ENCODE measurements at places on chromosomes 12 and 14.

DNA sequence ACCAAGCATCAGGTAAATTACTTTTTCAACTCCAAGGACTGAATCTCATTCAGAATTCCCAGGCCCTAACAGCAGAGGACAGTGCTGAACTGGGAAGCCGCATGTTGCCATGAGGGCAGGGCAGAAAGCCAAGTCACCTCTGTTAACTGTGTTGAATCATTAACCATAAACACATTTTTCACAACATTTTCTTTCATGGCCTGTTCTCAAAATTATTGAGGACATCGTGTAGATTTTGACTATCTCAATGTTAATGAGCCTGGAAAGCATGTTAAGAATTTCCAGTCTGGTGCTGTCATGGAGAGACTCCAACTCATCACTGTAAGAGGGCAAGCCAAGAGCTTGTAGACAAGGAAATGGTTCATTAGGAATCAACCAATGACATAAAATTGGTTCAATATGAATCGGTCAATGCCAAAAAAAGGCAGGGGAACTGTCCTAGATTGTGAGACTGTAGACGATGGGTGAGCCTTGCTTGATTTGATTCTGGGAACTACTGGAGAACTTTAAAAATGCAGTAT lies 33.7 kb downstream of the CPM start:
- DNase-seq, result no peak

DNA sequence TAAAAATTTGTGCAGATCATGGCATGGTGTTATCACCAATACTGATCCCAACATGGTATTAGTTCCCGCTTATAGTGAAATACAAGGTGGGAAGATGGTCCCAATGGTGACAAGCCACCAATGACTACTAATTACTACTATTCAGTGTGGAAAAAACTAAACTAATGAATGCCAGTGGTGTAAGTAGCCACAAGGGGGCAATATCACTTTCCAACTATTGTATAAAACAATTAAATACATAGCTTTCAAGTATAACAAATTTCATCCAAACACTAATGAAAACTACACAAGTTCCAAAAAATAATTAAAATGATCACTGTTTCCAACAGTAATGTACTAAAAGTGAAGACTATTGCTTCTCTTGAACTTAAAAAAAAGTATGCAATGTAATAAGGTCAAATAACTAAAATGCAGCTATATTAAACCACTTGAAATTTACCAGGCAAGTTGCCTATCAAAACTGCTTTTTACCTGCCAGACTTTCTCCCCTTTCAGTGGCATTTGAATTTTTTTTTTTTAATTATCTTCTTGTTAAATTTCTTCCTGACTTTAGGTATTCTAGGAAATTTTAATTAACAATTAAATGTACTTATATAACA lies 58.0 kb downstream of the PAPLN start:
- DNase-seq, result no peak

DNA sequence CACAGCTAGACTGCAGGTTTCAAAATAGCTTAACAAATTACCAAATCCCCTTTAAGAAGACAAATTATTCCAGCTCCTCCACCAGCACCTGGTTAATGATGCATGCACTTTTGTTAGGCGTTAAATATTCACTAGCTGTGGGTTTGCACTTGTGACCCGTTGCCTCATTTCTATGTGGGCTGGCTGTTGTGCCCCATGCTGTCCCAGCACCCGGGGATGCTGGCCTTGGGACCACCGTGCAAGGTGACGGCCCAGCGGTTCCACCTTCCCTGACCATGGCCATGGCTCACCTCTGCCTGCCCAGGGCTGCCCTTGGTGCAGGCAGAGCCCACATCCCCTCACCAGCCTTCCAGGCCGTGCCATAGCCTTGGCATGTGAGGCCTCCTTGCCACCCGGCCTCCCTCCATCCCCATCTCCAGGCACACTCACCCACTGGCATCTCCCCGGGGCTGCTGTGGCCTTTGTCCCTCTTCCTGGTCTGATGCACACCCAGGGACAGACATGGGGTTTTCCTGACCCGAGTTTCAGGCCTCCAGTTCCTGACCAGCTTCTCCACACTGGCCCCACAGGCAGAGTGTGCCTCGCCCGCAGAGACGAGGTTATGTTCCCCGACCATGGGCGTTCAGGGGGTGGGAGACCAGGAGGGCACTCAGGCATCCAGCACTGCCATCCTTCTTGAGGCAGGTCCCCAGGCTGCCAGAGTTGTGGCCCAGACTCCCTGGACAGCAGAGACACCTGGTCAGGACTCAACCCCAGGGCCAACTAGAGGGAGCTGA lies 20.3 kb upstream of the C14orf180 start:
- DNase-seq, result no peak

GRCh38 chr14:21068521-21069387 lies 1.4 kb upstream of the ARHGEF40 start:
- DNase-seq, result no peak

- no peak for DNase-seq
Observed at GRCh38 chr12:26623136-26623535, 209.9 kb downstream of the ITPR2 start.

GRCh38 chr14:88613552-88614010 lies 50.7 kb downstream of the ZC3H14 start:
- DNase-seq, result no peak

- DNase-seq, result no peak
Observed at GRCh38 chr12:70467476-70467875, 101.4 kb downstream of the KCNMB4 start.

GRCh38 chr14:30355431-30355913 lies 203.5 kb upstream of the G2E3 start:
- DNase-seq, result no peak

GRCh38 chr12:71556448-71556847 lies 107.2 kb downstream of the ZFC3H1 start:
- no peak for DNase-seq

- no peak for DNase-seq
Observed at GRCh38 chr12:124543590-124544310, 23.7 kb downstream of the NCOR2 start.

DNA sequence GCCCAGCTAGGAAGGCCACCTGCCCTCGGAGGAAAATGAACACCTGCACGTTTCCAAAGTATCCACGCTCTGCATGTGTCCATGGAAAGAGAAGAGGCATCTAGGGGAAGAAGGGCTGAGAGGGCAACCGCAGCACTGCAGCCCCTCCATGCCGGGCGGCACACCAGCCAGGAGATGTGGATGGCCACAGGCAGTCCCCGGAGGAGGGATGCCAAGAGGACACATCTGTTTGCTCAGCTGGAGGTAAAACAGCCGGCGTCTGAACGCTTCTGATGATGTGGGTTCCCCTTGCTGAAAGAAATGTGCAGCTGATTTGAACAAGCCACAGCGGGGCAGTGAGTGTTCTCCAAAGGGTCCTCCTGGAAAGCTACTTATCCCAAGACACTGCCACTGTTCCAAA lies 34.0 kb downstream of the CHGA start:
- DNase-seq, result no peak

DNA sequence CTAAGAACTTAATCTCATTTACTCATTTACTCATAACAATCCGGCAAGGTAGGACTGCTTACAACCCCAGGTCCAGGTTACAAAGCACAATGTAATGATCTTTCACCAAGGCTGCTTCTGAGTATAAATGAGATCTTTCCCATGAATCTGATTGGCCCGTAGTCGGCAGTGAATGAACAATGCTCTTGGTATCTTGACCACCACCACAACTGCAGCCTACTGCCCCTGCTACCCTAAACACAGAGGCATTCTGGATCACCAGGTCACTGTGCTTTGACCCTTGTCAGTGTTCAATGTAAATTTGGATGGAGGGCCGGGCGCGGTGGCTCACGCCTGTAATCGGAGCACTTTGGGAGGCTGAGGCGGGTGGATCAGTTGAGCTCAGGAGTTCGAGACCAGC lies 15.9 kb downstream of the FAM181A start:
- DNase-seq, result no peak

- DNase-seq, result no peak
Observed at GRCh38 chr14:72883961-72884360, 9.9 kb downstream of the DPF3 start.

DNA sequence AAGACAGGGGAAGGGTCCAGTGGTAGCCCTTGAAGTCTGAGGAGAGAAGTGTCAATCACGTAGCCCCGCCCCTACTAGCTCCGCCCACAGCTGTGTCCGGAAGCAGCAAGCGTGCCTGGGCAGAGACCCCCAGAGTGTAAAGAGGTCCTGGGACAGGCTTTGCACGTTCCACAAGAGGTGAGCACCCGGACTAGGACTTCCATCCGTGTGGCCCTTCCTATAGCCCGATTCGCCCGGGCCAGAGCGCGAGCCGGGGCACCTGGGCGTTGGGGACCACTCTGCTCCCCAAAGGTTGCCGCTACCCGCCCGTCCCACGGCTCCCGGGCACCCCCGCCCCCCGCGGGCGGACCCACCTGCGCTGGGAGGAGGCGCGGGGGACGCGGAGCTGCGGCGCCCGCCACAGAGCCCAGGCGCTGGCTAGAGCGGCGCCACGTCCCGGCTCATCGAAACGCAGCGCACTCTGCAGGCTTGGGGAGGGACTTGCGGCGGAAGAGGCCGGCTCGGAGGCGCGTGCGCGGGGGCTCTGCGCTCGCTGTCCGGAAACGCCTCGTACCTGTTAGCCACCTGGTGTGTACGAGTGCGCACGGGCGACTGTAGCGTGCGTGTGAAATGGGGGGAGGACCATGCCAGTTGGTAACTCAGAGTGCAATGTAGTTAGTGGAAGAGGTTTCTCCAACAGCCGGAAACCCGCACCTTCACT lies at the start of gene RABGGTA:
RABGGTA (minus strand) TSS at position 464 of the 700 bp plus-strand sequence. CDS start 482 bp downstream, outside the sequence.
- no peak for DNase-seq

GRCh38 chr12:68294251-68294650 lies 37.9 kb downstream of the MDM1 start:
- no peak for DNase-seq

DNA sequence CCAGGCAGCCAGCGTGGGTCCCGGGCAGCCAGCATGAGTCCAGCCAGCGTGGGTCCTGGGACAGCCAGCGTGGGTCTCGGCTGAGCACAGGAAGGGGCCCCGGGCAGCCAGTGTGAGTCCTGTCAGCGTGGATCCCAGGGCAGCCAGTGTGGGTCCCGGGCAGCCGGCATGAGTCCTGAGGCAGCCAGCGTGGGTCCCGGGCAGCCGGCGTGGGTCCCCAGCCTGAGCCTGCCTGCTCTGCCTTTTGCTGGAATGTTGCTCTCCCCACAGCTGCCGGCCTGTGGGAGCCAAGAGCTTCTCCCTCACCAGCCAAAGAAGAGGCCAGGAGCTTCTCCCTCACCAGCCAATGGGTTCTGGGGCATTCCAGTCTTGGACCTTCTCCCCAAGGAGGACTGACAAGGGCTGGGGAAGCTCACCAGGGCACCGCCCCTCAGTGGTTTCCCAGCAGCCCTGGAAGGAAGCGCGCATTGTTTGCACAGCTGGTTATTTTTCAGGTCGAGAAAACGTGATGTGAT lies 15.0 kb upstream of the RFLNA start:
- no peak for DNase-seq

DNA sequence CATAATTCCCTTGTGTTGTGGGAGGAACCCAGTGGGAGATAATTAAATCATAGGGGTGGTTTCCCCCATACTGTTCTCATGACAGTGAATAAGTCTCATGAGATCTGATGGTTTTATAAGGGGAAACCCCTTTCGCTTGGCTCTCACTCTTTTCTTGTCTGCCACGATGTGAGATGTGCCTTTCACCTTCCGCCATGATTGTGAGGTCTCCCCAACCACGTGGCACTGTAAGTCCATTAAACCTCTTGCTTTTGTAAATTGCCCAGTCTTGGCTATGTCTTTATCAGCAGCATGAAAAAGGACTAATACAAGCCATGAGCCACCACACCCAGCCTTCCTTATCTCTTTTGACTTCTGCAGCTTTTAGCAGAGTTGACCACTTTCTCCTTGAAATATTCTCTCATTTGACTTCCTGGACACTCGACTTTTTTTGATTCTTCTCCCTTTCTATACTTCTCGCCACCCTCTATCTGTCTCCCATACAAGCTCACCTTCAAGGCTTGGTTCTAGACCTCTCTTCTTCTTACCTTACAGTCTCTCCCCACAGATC lies 2.3 kb downstream of the MTERF2 start:
- no peak for DNase-seq

GRCh38 chr14:93716746-93717667 lies 71.3 kb downstream of the PRIMA1 start:
- DNase-seq, result no peak

- no peak for DNase-seq
Observed at GRCh38 chr14:83842547-83842946, 1687.4 kb upstream of the FLRT2 start.

DNA sequence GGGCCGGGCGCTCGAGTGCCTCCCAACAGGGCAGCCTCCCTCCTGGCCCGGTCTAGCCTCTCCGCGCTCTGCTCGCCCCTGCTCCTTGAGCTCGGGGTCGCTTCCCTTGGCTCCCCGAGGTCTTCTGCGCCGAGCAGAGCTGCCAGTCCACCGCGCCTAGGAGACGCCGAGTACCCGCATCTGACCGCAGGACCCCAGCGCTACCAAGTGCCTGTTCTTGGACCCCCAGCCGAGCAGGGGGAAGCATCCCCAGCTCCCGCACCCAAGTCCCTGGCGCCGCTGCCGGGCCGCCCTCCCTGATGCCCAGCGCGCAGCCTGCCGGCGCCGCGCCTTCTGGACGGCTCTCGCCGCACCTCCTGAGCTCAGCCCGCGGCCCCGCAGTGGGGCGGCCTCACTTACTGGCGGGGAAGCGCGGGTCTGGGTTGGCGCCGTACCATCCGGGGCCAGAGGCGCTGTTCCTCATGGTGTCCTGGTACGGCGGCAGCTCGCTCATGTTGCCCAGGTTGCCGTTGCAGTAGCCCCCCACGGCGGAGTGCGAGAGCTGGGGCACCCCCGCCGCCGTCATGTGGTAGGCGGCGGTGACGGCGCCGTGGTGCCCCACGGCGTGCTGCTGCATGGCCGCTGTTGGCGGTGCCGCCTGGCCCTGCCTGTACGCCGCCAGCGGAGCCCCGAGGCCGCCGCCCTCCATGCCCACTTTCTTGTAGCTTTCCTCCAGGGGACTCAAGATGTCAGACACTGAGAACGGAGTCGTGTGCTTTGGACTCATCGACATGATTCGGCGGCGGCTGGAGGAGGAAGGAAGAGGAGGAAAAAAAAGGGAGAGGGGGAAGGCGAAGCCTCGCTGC lies 1.2 kb downstream of the NKX2-1 start:
- no peak for DNase-seq

- no peak for DNase-seq
Observed at GRCh38 chr14:101116065-101116464, 212.5 kb upstream of the RTL1 start.

GRCh38 chr12:88805692-88806091 lies 225.4 kb upstream of the KITLG start:
- DNase-seq, result no peak

DNA sequence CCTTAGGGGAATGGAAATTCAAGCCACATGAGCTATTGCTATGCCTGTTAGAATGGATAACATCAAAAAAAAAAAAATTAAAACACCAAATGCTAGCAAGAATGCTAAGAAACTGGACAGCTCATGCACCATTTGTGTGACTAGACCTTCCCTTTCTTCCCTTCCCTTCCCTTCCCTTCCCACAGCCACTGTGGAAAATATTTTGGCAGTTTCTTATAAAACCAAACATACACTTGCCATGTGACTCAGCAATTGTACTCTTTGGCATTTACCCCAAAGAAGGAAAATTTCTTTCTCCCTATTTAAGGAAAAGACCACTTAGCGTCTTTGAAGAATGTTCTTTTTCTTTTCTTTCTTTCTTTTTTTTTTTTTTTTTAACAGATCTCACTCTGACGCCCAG lies 49.1 kb upstream of the FKBP4 start:
- no peak for DNase-seq

Measured in cerebellar nuclear complex (tissue), 1 donor.